ENCODE measurements at places on chromosomes 5 and 9. TPM values are rescaled to one million over a fixed set of nuclear protein-coding genes. Genes with fewer than 3 reads are reported as not detected.

WNT8A gene
- total RNA-seq, result not detected

CTNND2 gene
- total RNA-seq, result not detected

NEUROG1 gene
- total RNA-seq, result not detected

SHROOM1 gene
- total RNA-seq, result 8.5 TPM

CDH9 gene
- total RNA-seq, result not detected

GFI1B gene
- total RNA-seq, result not detected

FOXD4L6 gene
- total RNA-seq, result not detected

ZNF483 gene
- 2.9 TPM for total RNA-seq

CBY3 gene
- total RNA-seq, result not detected
